ENCODE measurements at places on chromosomes 7 and 10.

DNA sequence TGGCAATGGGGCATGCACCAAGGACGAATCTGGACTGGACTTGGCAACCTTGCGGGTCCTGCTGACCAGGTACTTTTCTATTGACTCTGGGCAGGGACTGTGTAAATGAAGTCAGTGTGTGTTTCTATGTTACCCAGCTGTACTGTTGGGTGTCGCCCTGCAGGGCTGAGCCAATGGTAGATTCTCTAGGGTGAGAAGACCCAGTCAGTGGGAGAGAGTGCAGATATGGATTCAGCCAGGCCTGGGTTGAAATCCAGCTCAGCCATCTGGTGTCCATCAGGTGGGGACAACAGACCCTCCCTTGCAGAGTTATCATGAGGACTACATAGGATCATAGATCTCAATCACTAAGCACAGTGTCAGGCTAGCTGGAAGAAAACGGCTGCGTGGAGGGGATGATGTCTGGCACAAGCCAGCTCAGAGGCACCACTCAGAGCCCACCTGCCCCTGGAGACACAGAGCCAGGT, 4.9 kb upstream of the PPIF start:
- no peak for DNase-seq

- no peak for DNase-seq
These were observed 118.2 kb downstream of the VIPR2 start for GRCh38 chr7:159026271-159027055.

DNA sequence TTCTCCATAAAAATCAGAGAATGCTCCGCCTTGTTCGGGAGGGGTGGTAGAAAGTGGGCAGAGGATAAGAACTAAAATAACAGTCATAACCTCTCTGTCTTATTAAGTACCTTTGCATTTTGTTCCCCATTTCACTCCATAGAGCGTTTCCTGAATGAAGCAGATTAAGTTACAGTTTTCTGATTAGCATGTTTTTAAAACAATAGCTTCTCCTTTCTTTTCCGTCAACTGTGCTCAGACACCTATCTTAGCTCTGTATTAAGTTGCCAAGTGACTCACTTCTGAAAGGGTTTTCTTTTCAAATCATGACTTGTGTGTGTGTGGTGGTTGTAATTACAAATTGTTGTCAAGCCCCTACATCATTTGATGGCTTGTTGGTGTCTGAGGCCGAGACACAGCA, 1.4 kb downstream of the HABP2 start:
- no peak for DNase-seq

DNA sequence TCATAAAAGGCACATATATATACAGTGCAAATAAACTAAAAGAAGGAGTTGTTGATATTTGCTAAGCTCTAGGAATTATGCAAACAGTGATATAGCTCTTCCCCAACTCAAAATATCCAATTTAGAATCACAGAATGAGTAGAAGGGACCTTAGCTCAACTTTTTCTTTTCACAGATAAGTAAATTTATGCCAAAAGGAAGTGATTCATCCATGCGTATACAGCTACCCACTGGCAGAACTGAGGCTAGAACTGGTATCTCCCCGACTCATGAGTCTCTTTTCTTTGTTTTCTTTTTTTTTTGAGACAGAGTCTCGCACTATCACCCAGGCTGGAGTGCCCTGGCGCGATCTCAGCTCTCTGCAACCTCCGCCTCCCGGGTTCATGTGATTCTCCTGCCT, 54.2 kb upstream of the SVIL start:
- peak; percentile 33 for DNase-seq

GRCh38 chr7:32243687-32244290, 173.6 kb upstream of the PDE1C start:
- DNase-seq, result no peak

GRCh38 chr7:51045319-51046102, 262.8 kb upstream of the GRB10 start:
- peak; percentile 63 for DNase-seq

All from HCT116 (cell line).